ENCODE measurements at places on chromosomes 7 and 10. TPM values are rescaled to one million over a fixed set of nuclear protein-coding genes. Genes with fewer than 3 reads are reported as not detected.

GPR146 gene
- total RNA-seq: 14.5 TPM

FAM25A gene
- total RNA-seq: not detected

LLCFC1 gene
- not detected for total RNA-seq

NODAL gene
- not detected for total RNA-seq

CLRN3 gene
- not detected for total RNA-seq

ACHE gene
- total RNA-seq: 0.17 TPM

HOXA2 gene
- not detected for total RNA-seq

GSTO1 gene
- 112 TPM for total RNA-seq

ACTR3C gene
- 12.8 TPM for total RNA-seq

HILPDA gene
- 10.4 TPM for total RNA-seq

CASTOR2 gene
- total RNA-seq: 3.2 TPM

MYH16 gene
- not detected for total RNA-seq

CDHR1 gene
- 0.07 TPM for total RNA-seq

PHYHIPL gene
- total RNA-seq: not detected

ATOH7 gene
- not detected for total RNA-seq

HYAL4 gene
- total RNA-seq: not detected

TRPV6 gene
- not detected for total RNA-seq

MMRN2 gene
- total RNA-seq: not detected

SFTPD gene
- total RNA-seq: not detected

CNPY1 gene
- not detected for total RNA-seq

DNAJC12 gene
- 8.7 TPM for total RNA-seq

CDC14C gene
- not detected for total RNA-seq

TRIM50 gene
- not detected for total RNA-seq

CTNNA3 gene
- not detected for total RNA-seq

PANK1 gene
- 3.8 TPM for total RNA-seq

GNAT3 gene
- not detected for total RNA-seq

ITIH2 gene
- total RNA-seq: not detected

ZEB1 gene
- 72.0 TPM for total RNA-seq

LIPF gene
- not detected for total RNA-seq

GPR15LG gene
- not detected for total RNA-seq

NXPH1 gene
- not detected for total RNA-seq

DUSP5 gene
- 132 TPM for total RNA-seq

CROT gene
- 15.3 TPM for total RNA-seq

FOXL3 gene
- total RNA-seq: not detected

HOXA9 gene
- not detected for total RNA-seq

TNKS2 gene
- total RNA-seq: 34.7 TPM

NSMCE4A gene
- 60.2 TPM for total RNA-seq

LIPN gene
- not detected for total RNA-seq

CXCL12 gene
- not detected for total RNA-seq

CCDC7 gene
- total RNA-seq: 12.9 TPM

OR2A1 gene
- total RNA-seq: not detected

PODXL gene
- 1.1 TPM for total RNA-seq

ST8SIA6 gene
- 1.1 TPM for total RNA-seq

SPDYE16 gene
- 0.05 TPM for total RNA-seq

ZNF467 gene
- not detected for total RNA-seq

C7orf57 gene
- not detected for total RNA-seq

ANXA8L1 gene
- 0.22 TPM for total RNA-seq

MINDY4 gene
- 0.78 TPM for total RNA-seq

PALD1 gene
- 0.07 TPM for total RNA-seq

ACTL6B gene
- total RNA-seq: not detected

Data from T-helper 1 cell treated with Interleukin-12 subunit alpha and Interleukin-12 subunit beta and Interleukin-4 antibody, amounts not matched to agents 30 ng/mL and 1 ng/mL, for 36 hours (primary cell).